NCI-H1930 (cell line): ENCODE measurements at places on chromosomes 2 and 18.

GRCh38 chr2:233121856-233122255 is 61.7 kb downstream of the INPP5D start:
- no peak for DNase-seq

GRCh38 chr2:40287195-40287594 is 164.7 kb downstream of the SLC8A1 start:
- no peak for DNase-seq

GRCh38 chr2:39506215-39506614 is 69.1 kb upstream of the MAP4K3 start:
- no peak for DNase-seq

- DNase-seq = no peak
Measured at GRCh38 chr2:9076210-9076609, 72.7 kb upstream of the MBOAT2 start.

GRCh38 chr18:78803104-78803503 is 176.5 kb upstream of the SALL3 start:
- no peak for DNase-seq
